IPS DF 19.7 (cell line): ENCODE measurements at places on chromosomes 1 and 21.

DNA sequence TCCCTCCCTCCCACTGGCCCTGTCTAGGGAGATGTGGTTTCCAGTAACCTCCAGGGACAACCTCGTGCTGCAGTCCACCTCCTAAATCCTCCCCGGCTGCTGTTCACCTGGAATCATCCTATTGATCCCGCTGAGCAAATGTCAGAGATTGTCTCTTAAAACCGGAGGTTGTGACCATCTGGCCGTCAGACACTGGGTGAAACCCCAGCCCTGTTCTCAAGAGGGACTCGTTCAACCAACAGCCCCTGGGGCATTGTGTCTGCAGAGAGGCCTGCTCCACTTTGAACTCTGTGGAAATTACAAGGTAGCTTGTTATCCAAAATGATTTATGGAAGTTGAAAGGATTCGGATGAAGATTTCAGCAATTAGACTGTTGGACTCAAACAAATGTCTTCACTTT is 498.0 kb downstream of the MATN1 start:
- DNase-seq = no peak

GRCh38 chr1:225413708-225414375 is 14.0 kb downstream of the LBR start:
- DNase-seq = no peak

DNA sequence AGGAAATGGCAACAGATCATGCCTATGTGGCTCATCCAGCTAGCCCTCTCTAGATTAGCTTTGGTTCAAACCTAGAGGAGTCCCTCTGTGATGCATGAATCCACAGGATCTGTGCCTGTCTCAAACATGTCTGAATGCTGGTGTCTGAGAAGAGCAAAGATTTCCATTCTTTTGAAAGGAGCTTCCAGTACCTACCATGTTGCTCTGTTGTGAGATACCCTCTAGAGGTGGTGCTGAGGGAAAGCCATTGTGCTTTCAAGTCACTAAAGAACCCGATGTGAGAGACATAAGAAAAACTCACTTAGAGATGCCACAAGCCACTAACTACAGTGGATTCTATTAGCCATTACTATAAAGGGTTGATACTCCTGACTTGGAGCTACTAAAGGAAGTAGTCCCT is 103.6 kb downstream of the LRRC40 start:
- DNase-seq = no peak

GRCh38 chr1:160623862-160624261 is 23.0 kb downstream of the SLAMF1 start:
- DNase-seq = no peak

- no peak for DNase-seq
Observed at GRCh38 chr1:117836069-117836468, 93.4 kb downstream of the GDAP2 start.

GRCh38 chr1:233587958-233588799 is 25.7 kb upstream of the KCNK1 start:
- no peak for DNase-seq

DNA sequence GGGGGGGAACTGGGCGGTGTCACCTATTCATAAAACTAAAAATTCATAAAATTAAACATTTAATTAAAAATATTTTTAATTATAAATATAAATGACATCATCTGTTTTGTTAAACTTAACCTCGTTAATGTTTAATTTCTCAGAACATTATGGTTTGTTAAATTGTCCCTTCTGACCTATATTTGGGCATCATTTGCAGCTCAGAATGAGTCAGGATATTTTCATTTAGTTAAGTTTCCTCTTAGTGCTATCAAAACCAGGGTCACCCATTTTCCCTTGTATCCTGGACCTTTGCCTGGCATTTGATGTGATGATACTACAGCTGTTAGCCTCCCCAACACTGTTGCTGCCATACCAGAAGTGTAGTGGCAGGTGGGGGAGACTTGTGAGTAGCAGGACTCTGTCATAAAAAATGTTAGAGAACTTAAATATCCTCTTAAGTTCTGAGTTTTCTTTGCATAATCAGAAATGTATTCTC is 30.3 kb downstream of the TSNAX start:
- no peak for DNase-seq

GRCh38 chr1:239677362-239677761 is 291.0 kb downstream of the CHRM3 start:
- no peak for DNase-seq

GRCh38 chr1:15176898-15177665 is 23.5 kb downstream of the TMEM51 start:
- no peak for DNase-seq

DNA sequence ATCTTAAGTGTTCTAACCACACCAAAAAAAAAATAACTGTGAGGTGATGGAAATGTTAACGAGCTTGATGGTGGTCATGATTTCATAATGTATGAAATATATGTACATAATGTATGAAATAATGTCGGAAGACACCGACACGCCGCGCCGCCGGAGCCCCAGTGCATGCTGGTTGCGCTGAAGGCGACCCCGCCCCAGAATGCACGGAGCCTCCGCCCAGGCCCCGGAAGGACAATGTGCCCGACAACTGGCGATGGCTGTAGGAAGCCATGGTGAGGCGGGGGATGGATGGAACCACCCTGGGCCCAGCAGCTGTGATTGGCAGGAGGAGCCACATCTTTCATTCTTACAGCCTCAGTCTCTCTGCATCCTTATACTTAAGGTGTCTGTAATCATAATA is 7.4 kb downstream of the OR2T10 start:
- DNase-seq = no peak

GRCh38 chr1:3611170-3612019 is at the start of gene MEGF6:
Gene MEGF6 (minus strand): TSS chr1:3611508. CDS start chr1:3611268, 240 bp downstream.
- no peak for DNase-seq

- no peak for DNase-seq
Observed at GRCh38 chr1:104459886-104460285, 710.2 kb downstream of the AMY1C start.

DNA sequence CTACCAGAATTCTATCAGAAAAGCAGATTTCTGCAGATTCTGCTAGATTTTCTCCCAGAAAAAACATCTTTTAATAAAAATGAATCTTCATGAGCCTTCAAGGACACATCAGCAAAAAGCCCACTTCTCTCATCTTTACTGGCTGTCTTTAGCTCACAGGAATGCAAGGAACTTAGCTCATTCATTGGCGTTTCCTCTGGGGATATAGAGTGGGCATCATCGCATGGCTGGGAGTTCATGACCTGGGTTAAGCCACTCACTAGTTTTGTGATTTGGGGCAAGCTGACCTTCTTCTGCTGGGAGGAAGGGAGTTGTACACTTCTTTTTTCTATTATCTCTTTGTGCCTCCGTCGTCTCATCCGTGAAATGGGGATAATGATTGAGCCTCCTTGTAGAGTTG is 149.7 kb downstream of the KAZN start:
- no peak for DNase-seq

DNA sequence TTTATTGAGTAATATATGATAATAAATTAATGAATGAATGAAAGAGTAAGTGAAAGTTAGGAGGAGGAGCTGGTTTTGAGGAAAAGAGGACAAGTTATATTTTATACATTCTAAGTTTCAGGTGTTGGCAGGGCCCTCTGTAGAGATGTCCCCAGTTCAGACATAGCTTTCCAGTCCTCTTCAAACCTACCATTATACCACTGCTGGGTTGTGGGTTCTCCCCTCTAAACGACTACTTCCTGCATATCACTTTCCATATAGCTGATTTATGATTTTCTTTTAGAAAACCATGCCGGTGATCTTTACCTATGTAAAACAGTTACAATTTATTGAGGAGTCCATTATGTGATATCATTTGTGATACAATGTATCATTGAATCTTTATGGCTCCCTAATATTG is 116.9 kb downstream of the RUNX1 start:
- DNase-seq = no peak

- DNase-seq = peak; percentile 12
Observed at GRCh38 chr1:83796409-83796808, 202.5 kb downstream of the TTLL7 start.

DNA sequence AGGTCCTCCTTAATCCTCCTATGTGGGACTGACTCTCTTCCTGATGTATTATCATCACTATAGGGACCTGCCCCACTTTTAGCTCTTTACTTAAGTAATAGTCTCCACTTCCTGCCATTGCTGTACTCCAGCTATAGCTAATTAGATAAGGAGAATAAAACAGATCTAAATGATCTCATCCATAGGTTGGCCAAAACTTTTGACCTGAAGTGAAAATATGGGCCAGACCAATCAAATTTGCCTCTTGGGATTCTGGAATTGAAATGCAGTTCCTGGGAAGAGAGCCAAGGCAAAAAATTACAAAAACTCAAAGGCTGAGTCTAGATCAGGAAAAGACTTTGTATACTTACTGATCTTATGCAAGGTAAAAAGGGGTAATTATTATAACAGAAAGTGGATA is 36.1 kb upstream of the PDE4B start:
- no peak for DNase-seq

GRCh38 chr1:92563457-92564216 is 76.9 kb upstream of the GFI1 start:
- DNase-seq = no peak

- no peak for DNase-seq
Observed at GRCh38 chr1:47579809-47580208, 142.0 kb downstream of the FOXD2 start.

GRCh38 chr1:111630567-111630966 is 11.0 kb downstream of the RAP1A start:
- DNase-seq = no peak

- DNase-seq = no peak
Observed at GRCh38 chr1:39919545-39919944, 17.8 kb upstream of the MYCL start.
